Vagina (tissue), 2 donors: ENCODE measurements at places on chromosomes 4 and X.

DNA sequence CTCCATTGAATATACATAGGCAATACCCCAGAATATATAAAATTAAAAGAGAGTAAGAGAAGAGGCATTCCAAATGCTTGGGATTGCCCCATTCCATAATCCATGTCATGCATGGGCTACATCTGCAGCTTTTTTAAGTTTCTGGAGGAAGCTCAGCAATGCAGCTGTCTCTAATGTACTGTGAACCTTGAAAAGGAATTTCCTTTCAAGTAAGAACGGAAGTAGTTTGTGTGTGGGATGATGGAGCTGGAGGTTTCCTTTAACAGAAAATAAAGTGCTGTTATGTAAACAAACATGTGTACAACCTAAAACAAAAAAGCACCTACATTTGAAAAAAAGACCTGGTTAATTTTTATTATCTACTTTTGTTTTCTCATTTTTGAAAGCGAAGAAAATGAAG is 303.5 kb downstream of the BMPR1B start:
- no peak for DNase-seq

GRCh38 chrX:133033010-133033409 is 63.9 kb downstream of the USP26 start:
- no peak for DNase-seq

DNA sequence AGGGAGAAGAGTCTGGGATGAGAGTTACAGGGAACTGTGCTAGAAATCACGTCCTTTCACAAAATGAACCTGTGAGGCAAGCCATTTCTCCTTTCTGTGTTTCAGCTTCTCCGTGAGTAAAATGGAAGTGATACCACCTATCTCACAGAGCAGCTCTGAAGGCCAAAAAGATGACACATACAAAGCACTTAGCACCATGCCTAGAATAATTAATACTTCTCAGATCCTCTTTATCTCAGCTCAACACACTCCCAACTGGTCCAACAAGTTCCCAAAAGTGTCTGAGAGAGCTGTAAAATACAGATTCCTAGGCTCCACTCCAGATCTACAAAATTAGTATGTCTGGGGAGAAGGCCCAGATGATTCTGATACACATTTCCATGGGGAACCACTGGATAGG is 38.3 kb downstream of the LHFPL1 start:
- no peak for DNase-seq

- no peak for DNase-seq
Observed at GRCh38 chr4:134057356-134057755, 144.2 kb downstream of the PABPC4L start.

DNA sequence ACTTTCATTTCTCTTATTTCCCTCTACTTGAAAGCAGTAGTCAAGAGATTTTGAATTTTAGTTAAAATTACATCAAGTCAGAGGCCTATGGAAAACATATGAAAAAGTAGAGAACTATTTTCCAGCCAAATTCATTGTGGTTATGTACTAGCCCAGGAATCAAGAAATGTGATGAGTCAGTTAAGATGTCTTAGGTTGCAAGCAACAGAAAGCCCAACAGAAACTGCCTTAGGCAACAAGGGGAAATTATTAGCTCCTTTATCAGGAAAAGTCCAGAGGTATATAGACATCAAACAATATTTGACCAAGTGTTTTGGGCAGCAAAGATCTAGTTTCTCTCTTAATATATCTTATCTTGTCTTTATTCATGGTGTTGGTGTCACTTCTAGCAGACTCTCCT is 37.8 kb upstream of the FRMD7 start:
- DNase-seq: no peak

DNA sequence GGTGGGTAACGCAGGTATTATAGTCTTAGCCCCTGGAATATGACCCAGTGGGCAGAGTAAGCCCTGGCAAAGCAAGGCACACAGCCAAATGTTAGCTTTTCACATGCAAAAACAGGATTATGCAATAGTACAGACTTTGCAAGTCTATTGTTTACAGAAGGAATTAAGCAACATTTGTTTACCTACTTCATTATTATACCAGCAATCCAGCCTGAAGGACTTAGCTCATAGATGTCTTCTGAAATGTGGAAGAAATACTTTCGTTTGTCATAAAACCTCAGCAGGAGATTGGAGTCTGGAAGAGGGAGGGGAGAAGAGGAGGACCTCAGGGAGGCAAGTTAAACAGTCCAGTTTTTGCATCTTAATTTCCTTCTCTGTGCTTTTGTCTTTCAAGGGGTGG is 226.7 kb upstream of the CENPE start:
- DNase-seq: no peak

- no peak for DNase-seq
Observed at GRCh38 chr4:39814403-39815185, 116.7 kb downstream of the UBE2K start.

DNA sequence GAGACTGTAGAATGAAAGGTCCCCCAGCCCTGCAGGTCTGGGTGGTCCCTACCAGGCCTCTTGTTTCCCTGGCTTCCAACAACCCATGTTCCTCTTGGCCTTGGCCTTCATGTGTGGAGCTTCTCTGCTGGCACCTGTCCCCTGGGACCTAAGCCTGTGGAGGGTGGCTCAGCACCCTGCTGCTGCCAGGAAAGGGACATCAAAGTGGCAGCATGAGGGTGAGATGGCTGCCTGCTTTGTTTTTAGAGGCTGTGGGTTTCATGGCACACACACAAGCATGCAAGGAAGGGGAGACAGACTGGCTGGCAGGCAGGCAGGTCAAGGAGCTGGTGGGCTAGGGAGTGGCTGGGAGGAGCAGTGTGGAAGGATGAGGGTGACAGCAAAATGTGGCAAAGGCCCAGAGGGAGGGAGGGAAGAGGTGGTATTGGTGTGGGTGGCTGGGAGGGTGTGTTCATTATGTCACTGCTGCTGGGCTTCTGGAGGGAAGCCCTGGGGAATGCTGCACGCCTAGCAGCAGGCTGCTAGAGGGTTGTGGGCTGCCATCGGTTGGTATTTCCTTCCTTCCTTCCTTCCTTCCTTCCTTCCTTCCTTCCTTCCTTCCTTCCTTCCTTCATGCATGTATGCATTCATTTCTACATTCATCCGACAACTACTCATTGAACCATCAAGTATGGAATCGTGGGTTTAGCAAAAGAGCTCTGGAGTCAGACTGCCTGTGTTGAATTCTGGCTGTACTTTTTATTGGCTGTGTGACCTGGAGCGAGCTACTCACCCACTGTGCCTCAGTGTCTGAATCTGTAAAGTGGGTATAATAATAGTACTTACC is 128.7 kb upstream of the PJA1 start:
- DNase-seq: no peak

DNA sequence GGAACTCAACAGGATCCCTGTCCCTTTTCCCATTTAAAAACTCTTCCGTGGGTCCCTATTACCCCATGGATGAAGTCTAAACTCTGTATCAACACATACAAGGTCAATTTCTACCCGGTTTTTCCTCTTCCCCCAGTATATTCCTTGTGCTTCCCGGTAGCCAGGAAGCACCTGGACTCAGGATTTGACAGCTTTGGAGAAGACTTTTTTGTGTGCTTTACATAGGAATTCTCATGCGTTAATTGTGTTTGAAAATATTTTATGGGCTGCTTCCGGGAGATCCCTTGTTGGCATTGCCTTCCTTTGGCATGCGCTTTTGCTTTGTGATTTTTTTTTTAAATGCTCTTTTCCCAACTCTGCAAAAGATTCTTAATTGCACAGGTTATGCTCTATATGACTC is 7.2 kb downstream of the SMS start:
- DNase-seq: no peak

GRCh38 chr4:119794681-119795080 is 166.1 kb upstream of the PDE5A start:
- no peak for DNase-seq

GRCh38 chr4:16516796-16517439 is 290.6 kb upstream of the TAPT1 start:
- DNase-seq: no peak

DNA sequence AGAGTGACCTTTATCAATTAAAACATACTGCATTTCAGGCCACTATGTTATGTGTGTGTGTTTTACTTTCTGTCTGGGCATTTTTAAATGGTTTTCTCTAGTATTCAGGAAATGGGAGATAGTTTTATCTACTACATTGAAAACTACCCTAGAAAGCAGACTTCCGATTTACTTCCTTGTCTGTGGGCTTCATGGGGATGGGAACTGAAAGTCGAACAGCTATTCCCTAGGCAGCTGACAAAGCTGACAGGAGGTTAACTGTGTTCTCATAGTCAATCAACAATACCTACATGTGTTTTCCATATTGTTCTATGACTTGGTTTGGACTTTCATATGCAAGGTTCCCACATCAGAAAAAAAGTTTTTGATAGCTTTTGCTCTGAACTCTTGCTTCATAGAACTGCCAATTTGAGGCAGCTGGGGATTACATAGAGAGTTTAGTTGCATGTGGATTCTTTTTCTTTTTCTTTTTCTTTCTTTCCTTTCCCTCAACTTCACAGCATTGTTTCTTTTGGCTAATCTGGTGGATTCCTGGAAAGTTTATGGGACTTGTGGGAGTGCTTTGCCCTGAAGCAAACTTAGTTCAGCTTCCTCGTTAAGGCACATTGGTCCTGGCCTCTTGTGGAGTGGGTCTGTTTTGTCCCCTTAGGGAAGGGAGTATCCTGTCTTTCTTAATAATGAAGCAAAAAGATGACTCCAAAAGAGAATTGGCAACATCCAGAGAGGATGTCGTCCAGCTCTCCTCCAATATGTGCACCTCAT is 327.1 kb upstream of the GIMD1 start:
- no peak for DNase-seq

DNA sequence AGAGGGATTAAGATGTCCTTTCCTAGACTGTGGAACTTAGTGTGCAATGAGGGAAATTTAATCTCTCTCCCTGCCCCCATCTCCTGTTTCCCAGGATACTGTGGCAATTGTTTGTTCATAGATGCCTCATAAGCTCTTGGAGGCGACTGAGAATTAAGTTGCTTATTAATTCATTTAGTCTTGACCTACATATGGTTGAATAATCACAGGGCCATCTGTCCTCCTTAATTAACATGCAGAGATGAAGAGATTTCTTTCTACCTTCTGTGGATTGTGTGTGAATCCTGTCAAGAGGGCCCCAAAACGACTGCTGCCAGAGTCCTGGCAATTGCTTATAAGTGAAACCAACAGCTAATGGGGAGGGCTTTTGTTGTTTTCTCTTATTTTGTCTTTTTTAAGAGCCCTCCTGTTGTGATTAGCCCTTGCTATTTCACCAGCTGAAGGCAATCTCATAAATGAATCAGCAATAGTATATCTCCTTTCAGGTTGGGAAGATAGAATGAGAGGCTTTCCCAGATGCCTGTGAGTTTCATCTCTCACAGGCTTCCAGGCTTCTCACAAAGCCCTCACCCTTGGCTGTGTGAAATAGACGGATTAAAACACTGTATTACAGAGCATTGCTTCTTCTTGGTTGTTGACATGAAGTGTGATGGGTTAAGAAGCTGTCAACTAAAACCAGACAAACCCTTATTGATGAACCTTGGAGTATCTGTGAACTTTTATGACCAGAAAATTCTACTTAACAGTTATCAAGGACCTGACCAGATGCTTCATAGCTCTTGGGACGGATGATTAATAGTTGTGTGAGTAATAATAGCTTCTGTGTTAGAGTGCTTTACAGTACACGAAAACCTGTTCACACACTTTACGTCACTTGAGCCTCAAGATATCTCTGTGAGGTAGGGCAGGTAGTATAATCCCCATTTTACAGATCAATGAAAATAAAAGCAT is 58.5 kb downstream of the PGRMC2 start:
- no peak for DNase-seq

DNA sequence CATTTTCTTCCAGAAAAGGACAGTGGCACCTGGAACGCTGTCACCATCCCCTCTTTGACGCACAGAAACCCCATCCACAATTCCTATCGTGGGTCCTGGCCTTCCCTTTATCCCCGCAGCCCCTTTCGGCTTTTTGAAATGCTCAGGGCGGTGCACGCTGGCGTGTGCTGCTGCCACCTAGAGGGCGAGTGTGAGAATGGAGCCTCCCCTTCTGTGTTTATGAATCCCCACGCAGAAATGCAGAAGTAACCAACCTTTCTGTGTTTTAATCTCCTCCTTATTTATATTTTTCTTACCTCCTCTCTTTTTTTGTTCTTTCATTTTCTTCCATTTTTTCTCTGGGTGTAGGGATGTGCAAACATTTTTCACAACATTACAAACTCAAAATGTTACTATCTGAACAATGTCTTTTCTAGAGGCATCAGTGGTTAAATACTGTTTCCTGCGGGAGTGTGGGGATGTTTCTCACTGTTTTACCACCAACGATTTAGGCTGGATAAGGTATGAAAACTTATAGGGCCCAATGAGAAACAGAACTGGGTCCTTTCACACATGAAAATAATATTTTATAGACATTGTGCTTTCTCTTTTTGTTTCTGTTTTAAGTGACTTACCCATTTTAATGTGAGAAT is 50.0 kb downstream of the TMA16 start:
- DNase-seq: no peak

GRCh38 chr4:118964891-118965411 is 76.3 kb downstream of the SYNPO2 start:
- DNase-seq: no peak

DNA sequence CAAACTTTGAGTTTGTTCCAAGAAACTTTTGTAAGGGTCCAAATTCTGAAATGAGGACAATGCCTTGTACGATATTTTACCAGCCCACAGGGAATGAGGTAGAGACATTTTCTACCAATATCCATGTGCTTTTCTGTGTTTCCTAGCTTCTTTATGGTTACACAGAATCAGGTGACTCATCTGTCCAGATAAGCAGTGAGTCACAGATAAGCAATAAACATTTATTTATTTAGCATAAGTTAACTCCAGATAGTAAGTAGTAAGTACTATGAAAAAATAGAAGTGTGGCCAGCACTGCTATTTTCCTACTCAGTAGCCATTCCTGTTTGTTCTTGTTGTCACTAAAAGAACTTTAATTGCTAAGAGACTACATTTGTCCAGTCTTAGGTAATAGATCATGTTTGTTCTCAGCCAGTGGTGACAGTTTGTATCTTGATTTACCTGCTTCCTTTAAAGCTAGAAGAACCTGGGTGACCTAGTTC is 7.4 kb downstream of the AFF1 start:
- DNase-seq: no peak

- no peak for DNase-seq
Observed at GRCh38 chr4:117417856-117418255, 332.5 kb upstream of the TRAM1L1 start.

DNA sequence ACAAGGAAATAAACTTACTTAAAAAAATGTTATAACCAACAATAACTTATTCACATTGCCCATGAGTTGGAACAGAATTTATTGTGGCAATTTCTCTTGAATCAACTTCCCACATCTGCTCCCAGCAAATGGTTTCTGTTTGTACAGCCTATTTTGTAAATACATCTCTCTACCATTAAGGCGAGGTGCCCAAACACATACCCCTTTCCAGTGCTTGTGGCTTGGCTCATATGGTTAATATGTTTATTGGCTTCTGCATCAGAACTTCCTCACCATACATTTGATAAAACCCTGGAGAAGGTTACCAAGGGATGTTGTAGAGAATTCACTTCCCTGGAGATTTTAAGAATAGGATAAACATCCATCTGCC is 207.1 kb downstream of the SOWAHB start:
- DNase-seq: no peak

GRCh38 chrX:113741744-113742143 is 842.1 kb upstream of the HTR2C start:
- DNase-seq: no peak
